ENCODE measurements at places on chromosomes 13 and 19.

DNA sequence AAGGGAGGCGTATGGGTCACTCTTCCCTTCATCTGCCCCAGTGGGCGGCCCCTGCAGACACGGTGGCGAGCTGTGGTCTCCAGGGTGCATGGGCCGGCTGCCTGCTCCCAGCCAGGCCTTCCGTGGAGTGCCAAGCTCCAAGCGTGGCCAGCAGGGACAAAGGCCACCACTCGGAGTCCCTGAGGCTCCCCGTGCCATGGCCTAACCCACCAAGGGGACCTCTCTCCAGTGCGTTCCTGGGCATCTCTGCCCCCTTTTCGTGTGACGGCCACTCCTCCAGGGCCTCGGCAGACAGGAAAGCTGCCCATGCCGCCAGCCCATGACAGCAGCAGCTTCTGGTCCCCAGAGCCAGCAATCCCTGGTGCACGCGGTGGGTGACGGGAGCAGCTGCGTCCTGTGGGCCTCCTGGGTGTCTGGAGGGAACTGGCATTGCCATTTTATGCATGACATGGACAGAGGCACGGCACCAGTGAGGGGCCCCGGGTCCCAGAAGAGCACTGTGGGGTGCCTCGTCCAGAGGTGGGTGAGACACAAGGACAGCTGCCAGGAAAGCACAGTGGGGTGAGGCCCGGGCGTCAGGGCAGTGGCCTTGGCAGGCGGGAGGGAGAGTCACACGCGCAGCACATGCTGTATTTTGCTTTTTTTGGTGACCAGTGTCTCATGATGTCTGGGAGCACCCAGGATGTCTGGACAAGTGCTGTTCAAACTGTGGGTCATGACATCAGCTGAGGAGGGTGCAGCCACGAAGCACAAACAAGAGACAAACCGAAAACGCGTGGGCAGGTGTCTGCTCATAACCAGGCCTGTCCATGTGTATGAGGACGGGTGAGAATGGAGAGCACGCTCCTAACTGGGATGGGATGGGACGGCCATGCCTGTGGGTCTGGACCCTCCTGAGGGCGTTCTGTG, 32.3 kb downstream of the CEBPG start:
- DNase-seq: peak; percentile 71

- DNase-seq: no peak
Observed at GRCh38 chr13:30832377-30832776, 73.7 kb upstream of the MEDAG start.

DNA sequence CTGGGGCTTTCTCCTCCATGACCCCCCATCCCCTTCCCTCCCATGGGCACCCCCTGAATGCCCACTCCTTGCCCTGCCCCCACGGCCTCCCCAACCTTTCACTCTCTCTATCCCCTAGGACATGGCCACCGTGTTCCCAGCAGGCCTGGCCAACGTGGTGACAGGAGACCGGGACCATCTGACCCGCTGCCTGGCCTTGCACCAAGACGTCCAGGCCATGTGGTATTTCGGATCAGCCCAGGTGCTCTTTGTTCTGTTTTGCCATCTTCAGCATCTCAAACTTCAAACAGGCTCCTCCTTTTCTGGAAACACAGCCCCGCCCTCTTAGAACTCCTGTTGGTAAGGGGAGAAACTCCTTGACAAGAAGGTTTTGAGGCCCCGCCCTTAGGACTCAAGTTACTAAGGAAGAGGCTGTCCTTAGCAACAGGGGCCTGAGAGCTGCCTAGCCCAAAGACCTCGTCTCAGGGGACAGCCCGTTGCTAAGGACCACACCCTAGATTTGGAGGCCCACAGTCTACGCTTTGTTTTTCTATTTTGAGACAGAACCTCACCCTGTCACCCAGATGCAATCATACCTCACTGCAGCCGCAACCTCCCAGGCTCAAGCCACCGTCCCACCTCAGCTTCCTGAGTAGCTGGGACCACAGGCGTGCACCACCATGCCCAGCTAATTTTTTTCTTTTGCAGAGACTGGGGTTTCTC, 5.1 kb upstream of the FLT3LG start:
- DNase-seq: no peak

GRCh38 chr19:46241626-46242025, 12.1 kb downstream of the IGFL1 start:
- DNase-seq: no peak

DNA sequence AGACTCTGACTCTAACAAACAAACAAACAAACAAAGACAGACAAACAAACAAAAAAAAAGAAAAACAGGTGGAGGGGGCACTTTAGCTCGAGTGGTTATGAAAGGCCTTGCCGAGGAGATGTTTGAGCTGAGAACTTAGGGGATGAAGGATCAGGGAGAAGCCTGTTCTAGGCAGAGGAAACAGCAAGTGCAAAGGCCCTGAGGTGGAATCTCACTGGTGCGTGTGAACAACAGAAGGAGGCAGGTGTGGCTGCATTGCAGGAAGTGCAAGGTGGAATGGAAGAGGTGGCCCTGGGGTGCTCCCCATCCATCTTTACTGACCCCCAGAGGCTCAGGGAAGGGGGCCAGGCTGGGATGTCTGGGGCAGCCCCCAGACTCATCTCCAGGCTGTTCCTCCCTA, 41.9 kb downstream of the CYP4F22 start:
- DNase-seq: no peak

DNA sequence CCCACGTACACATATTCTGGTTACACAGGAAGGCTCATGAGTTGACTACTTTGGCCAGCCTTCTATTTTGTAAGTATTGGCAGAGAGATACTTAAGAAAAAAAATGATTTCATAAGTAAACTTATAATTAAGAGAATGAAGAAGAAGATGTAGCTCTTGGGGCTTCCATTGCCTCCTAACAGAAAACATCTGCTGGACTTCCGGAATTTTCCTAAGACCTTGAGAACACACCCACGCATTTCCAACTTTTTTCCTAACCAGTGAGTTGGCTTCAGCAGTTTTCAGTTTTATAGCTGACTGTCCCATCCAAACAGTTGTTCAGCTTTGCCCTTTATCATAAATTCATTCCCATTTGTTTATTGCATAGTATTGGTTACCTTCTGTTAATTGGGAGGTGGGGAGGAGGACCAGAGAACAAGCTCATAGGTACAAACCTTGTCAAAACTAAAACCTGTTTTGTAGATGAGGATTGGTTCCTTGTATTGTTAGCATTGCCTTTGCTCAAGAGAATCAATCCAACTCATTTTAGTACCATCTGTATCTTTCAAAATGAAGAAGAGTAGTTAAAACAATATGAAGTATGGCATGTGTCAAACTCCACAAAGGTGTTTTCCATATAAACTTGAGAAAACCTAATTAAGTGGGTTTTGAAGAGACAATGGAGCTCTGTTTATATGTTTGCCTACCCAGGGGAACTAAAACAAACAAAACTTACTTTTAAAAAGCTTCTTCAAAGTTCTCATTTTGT, 93.9 kb downstream of the COL4A2 start:
- DNase-seq: no peak

DNA sequence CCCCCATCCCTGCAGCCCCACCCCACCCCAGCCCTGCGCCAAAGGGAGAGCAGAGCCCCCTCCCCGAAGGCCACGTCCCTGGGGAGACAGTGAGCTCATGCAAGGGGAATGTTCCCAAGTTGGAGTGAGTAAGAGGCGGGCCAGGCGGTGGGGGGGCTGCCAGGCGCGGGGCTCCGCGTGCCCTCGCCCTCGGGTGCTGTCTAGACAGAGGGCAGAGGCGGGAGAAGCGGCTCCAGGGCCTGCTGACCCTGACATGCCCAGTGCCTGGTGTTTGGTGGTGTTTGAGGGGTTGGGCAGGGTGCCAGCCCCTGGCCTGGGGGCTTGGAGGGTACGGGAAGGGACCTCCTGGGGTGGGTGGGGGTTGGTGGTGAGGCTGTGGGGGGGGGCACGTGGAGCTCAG, 1.0 kb downstream of the FSTL3 start:
- no peak for DNase-seq

GRCh38 chr13:93173654-93174053, 53.0 kb upstream of the GPC6 start:
- no peak for DNase-seq

DNA sequence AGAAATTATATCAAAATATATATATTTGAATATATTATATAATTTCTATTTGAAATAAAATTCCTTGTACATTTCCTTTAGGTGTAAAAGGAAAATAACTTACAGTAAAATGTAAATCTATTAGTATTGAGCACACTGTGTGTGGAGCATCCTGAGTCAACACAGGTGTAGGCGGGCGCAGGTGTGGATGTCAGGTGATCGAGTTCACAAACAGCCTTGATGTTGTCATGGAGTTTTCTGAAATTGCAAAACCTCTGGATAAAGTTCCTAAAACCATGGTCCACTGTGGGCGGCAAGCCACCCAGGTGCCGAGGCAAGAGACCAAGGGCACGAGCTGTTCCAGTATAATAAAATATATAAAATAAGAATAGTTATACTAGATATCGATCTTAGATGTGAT, 27.7 kb upstream of the MCF2L start:
- DNase-seq: no peak

DNA sequence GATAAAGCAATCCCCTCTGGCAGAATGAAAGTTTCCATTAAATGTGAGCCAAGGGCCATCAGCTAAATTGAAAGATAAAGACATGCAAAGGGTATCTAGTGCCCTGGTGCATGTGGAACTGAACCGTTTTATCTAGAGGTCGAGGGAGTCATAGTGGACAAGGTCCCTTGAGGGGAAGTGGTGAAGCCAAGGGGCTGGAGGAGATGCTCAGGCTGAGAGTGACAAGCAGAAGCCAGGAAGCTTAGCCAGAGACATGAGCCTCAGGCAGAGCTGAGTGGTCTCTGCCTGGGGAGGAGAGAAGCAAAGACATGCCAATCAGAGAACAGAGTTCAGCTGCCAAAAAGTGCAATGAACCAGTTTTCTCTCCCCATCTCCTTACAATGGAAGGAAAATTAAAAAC, 68.1 kb upstream of the SLC10A2 start:
- DNase-seq: no peak

- DNase-seq: no peak
Observed at GRCh38 chr19:2433854-2434253, 6.5 kb upstream of the TIMM13 start.

DNA sequence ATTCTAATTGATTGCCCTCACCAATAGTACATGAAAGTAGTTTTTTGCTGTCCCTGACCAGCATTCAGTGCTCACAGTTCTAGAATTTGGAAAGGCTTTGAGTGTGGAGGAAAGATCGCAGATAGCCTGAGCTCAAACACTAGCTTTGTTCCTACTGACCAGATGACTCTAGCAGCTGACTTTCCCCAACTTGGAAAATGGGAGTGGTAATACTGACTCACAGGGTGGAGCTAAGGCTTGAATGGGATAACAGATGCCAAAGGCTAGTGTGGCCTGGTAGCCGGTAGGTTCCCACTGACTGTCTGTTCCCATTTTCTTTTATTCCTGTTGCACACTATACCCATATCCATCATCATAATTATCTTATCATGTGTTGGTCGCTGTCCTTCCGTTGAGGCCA, 3.7 kb downstream of the ZSCAN22 start:
- peak; percentile 9 for DNase-seq

GRCh38 chr19:50557009-50557613, 11.1 kb downstream of the LRRC4B start:
- DNase-seq: no peak

DNA sequence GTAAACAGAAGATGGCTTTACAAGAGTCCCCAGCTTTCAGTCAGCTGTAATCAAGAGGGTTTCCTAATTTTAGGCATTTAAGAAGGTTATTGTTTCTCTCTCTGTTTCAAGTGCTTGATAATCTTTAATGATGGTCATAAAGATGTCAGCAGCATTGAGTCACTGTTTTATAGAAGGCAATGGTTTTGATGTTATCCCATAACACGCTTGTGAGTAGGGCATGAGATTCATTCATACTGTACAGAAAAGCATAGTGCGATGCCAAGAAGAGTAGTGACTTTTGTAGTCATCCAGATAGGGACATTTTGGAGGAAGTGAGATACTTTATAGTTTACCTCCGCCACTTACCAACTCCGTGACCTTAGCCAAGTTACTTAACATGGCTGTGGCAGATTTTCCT, 364.2 kb upstream of the SLC10A2 start:
- DNase-seq: no peak

DNA sequence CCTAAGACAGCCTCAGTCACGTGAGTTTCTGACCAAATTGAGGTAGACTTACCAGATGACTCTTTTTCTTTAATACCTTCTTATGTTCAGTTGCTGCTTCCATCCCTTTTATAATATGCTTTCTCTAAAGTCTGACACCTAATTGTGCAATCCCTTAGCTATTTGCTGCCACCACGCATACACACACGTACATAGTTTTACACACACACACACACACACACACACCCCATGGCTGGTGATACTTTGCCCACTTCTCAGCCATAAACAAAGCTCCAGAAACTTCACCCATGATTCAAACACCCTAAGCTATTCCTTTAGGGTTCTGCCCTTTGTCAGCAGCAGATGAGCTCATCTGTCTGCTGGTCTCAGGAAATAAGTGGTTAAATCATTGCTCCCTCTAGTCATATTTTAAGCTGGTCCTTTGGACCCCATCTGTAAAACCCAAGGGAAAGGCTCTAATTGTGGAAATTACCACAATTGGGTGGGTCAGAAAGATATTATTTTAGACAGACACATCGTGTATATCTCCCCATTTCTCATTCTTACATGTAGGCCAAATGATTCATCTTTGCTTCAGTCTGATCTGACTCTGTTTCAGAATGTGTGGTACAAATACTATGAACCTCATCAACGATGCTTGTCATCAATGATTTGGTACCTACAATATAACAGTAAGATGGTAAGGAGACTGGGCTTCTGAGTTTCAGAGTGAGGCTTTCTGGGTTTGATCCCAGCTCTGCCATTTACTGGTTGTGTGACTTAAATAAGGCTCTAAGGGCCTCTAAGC, 69.2 kb downstream of the NALCN start:
- DNase-seq: no peak

DNA sequence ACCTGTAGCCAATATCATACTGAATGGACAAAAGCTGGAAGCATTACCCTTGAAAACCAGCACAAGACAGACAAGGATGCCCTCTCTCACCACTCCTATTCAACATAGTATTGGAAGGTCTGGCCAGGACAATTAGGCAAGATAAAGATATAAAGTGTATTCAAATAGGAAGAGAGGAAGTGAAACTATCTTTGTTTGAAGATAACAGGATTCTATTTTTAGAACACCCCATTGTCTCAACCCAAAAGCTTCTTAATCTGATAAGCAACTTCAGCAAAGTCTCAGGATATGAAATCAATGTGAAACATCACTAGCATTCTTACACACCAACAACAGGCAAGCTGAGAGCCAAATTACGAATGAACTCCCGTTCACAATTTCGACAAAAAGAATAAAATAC, 17.8 kb upstream of the CCNA1 start:
- no peak for DNase-seq

- no peak for DNase-seq
Observed at GRCh38 chr13:45412274-45413049, 5.7 kb downstream of the SLC25A30 start.
